ENCODE measurements at places on chromosomes 2 and 18.

DNA sequence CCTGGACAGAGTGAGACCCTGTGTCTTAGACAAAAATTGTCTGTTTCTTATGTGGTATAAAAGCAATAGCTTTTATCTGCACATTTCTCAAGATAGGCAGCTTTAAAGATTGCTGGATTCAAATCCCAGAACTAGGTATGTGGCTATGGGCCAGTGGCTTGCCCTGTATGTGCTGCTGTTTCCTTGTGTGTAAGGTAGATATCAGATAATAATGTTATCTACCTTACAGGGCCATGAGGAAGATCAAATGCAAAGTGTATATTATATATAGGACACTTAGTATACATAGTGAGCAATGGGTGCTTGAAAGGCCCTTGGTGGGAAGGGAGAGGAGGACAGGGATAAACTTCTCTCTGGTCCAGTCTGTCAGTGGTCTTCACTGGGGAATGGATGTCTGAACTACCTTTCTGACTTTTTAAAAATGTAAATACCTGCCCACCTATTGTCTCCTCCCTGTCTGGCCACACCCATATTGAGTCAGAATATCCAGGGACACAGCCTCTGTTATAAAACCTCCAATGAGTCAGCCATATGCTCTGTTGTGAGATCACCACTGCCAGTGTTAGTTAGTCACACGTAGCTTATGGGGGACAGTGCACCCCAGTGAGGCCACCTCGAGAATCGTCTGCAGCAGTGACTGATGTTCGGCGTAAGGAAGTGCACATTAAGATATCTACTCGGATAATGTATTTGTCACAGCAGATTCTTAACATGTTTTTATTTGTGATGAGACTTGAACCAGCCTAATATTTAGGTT, 383.4 kb downstream of the PTPRM start:
- no peak for DNase-seq

GRCh38 chr2:54683596-54683995, 39.9 kb upstream of the EML6 start:
- DNase-seq, result no peak

DNA sequence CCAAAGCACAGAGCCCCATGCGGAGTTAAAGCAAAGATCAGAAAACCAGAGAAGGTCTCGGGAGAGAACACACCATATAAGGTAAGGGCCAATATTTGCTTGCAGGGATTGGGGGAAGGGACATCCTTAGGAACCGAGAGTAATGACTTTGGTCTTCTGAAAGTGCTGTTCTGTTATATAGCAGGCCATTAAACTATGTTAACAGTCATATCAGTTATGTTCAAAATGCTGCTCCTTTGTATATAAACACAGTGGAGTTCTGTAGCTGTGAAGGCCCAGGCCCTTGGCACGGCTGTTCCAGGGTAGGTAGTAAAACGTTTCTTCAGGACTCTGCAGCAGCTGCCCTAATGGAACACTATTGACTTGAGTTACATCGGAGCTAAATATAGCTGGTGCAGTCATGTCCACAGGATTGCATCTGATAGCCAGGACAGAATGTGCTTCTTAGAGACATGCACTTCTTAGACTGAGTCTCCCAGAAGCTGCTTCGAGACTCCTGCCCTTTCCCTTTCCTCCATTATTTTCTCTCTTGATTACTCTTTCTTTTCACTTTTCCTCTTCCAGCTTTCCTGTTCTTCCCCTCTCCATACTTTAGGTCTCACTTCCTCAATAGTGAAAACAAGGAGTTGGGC, 122.4 kb downstream of the SETBP1 start:
- peak; percentile 49 for DNase-seq

DNA sequence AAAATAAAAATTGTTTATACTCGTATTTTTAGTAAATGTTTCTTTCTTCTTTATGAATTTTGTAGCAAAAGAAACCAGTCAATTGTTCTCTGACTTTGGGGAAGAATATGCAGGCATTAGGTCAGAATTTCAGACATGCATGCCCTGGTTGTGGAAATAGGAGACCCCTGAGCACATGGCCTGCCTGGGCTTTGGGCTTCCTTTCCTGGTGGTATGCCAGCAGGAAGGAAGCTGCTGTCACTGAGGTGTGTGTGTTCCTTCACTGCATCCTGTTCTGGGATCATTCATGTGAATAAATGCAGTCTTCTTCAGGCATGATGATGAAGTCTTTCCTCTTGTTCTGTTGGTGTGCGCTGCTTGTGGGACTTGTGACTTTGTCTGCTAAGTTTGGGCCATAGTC, 920.2 kb upstream of the VRK2 start:
- no peak for DNase-seq

- no peak for DNase-seq
Observed at GRCh38 chr2:8578335-8579244, 103.3 kb upstream of the ID2 start.

DNA sequence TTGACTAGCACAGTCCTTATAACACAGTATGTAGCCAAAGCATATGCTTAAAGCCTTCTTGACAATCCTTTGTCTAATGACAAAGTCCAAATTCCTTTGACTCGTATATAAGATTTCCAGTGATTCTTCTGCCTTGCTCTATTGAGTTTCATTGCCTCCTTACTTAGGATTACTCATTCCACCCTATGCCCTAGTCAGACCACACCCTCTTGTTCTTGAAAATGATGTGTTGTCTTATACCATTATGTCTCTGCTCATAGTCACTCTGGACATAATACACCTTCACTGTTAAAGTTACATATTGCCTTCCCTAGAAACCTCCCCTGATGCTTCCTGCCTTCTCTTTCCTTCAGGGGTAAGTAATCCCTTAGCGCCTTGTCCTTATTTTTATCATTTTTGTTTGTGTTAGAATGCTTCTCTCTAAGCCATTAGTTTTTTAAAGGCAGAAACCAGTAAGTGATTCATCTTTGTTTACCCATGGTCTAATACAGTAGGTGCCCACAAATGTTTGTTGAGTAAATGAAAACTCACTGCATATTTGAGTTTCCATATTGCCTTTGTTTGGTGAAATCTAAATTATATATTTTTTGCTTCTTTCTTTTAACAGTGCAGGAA, 19.3 kb downstream of the GPD2 start:
- no peak for DNase-seq

DNA sequence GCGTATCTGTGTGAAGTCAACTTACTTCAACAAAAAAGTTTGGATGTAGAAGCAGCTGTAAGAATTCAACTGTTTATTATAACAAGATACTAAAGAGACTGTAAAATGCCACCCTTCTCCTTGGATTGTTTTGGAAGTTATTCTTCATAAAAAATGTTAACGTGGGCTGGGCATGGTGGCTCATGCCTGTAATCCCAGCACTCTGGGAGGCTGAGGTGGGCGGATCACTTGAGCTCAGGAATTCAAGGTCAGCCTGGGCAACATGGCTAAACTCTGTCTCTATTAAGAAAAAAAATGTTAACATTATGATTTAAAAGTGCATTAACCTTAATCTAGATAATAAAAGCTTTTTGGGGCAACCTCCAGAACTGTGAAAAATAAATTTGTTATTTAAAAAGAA, 7.7 kb downstream of the CIAO1 start:
- DNase-seq, result no peak

DNA sequence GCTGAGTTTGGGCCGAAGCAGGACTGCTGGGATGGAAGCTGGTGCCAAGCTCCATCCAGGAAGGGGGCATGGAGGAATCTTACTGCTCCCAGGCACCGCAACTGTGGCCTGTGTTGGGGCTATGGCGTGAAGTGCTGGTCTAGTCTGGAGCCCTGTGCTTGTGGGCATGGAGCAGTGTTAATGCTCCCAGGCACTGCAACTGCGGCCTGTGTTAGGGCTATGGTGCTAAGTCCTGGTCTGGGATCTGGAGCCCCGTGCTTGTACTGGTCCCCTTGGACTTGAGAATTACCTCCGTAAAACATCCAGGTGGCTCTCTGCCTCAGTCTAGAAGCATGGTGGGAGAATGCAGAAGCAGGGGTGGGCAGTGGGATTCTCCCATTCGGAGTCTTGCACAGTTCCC, 1379.4 kb upstream of the ACVR2A start:
- no peak for DNase-seq

GRCh38 chr18:11655606-11655932, 33.5 kb upstream of the GNAL start:
- DNase-seq, result no peak

DNA sequence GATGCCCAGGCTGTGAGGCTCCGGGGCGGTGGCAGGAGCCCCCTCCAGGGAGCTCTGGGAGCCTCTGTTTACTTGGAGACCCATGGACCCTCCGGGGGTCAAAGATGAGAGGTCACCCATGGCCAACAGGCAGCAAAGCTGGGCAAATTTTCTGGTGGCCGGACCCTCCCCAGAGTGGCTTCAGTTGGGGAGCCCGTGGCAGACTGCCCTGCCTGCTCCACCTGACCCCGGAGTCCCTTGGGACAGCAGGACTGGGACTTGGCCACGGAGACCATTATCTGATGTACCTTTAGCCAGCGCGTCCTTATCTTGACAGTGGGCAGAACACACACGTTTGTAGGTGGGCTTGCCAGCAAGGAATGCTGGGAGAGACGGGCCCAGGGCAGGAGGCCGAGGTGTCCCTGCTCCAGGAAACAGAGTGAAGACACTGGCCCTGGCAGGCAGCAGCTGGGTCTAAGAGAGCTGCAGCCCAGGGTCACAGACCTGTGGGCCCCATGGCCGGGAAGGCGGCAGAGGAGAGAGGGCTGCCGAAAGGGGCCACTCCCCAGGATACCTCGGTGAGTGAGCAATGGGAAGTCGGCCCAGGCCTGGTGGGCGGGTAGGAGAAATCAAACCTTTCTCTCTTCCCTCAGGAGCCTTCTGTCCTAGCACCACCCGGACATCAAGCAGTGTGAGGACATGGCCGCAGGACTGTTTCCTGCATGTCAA, at the start of the genes ABCG5 and ABCG8:
TSS of gene ABCG5 (minus strand) at position 280 of the 708 bp plus-strand sequence. CDS start at position 120, 160 bp downstream.
TSS of gene ABCG8 (plus strand) at position 412 of the 708 bp plus-strand sequence. CDS start at position 495, 83 bp downstream.
- no peak for DNase-seq

DNA sequence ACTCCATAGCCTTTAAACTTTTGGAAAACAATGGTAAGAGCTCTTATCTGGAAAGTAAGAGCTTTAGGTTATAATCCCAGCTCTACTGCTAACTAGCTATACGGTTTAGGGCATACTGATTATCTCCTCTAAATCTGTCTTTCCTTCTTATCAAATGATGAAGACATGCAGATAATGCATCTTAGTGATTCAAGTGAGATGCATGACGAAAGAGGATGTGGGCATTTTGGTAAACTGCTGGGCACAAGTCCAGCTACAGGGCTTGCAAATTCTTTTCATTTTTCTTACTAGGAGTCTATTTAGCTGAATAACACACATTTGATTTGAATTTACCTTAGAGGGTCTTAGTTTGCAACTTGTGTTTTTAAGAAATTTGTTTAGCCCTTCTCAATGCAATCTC, 1604.8 kb upstream of the ZEB2 start:
- no peak for DNase-seq

- DNase-seq, result no peak
Observed at GRCh38 chr2:146489386-146489785, 1355.4 kb upstream of the ACVR2A start.

DNA sequence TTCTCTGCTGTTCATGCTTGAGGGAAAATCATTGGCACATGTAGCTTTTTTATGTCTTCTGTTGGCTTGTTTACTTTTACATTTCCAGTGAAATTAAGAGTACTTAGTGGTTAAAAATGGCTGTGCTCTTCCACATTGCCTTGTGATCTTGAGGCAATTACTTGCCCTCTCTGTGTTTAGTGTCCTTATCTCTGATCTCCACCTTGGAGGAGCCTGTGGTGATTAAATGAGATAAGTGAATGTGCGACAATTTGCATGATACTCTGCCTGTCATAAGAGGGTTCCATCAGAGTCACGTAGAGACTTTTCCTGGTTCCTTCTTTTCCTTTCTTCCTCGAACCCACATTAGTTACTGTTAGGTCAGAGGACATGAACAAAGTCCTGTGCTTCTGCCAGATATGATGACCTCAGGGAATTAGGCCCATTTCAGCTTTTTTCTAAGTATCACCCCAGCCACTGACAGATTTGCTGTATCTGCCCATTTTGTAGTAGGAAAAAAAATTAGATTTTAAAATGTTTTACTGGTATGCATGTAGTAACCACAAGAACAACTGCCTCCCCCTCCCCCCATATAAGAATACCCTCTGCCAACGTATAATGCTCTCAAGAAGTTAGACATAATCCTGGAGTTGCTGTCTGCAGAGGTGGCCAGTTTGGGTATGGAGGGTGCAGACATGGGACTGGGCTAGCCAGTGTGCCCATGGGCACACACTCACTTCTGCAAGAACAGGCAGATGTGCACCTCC, 51.9 kb downstream of the TET3 start:
- no peak for DNase-seq

DNA sequence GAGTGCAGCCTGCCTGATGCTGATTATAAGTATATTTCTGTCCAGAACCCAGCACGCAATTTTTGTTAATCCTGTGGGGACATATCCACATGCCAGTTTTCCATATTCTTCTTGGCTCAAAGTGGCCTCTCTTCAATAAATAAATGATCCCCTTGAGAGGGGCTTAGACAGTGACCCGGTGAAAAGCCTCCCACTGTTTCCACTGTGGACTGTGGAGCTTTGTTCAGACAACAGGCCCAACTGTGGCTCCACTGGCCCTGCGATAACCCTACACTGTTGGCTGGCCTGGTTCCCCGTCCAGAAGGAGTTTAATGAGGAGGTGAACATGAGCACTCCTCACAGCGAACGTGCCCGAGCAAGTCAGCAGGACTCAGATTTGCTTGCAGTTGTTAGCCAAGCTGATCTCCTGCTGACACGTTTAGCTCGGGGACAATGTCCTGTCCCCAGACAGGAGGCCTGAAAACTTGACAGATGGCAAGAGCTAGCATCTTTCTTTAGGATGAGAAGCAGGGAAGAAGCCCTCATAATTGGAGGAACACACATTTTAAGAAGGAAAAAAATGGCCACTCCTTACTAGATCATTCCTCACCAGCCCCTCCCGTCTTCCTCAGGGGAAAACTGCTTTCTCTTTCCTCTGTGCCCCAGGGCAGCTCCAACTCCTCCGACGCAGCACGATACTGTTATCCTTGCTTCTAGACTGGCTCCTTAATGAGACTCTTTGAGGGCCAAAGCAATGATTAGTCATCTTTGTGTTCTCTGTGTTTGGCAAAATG, 20.0 kb upstream of the MTCL1 start:
- DNase-seq, result no peak

GRCh38 chr18:2683055-2683454, 27.5 kb downstream of the SMCHD1 start:
- no peak for DNase-seq

Measured in GM12865 (cell line).